CD14-positive monocyte (primary cell): ENCODE measurements at places on chromosomes 7 and 10.

DNA sequence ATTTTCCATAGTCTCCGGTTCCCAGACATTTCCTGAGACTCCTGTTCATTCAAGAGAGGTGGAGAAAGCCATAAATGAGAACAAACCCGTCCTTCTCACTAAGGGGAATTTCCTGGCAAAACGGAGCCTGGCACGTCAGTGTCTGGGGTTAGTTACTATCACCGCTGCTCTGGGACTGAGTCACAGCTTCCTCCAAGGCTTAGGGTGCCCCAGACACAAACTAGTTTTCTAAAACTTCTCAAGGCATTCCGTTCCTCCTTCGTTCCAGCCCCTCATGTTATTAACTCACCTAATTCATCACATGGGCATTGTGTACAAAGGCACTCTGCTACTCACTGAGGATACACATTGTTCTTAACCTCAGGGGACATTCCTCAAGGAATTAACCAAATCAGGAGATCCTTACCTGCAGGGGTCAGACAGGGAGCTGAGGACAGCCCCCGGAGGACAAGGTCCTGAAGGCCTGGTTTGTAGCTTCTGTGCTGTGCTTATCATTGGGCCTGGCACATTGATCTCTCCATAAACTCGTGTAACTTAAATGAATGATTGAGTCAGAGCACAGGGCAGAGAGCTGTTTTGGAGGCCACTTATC is 103.0 kb upstream of the KLF6 start:
- peak; percentile 96 for DNase-seq

DNA sequence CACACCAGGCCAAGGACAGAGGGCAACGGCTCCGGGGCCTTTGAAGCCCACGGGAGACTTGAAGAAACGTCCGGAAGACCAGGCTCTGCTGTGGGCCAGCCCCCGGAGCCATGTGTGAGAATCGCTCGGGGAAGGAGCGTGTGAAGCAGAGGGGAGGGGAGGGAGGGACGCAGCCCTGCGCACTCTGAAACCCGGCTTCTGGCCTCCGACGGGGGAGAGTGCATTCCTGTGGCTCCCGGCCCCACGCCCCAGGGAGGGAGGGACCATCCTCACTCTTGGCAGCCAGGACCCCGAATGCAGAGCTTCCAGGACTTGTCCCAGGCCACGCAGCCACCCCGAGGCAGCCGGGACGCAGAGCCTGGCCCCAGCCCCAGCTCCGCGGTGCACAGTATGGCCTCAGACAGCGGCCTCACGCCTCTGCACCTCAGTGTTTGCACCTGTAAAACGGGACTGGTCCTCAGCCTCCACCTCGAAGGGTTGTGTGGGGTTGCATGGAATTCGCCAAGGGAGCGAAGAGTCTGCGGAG is 67.4 kb downstream of the PDGFA start:
- no peak for DNase-seq

- DNase-seq, result no peak
Measured at GRCh38 chr7:36127075-36127740, 25.8 kb upstream of the EEPD1 start.

DNA sequence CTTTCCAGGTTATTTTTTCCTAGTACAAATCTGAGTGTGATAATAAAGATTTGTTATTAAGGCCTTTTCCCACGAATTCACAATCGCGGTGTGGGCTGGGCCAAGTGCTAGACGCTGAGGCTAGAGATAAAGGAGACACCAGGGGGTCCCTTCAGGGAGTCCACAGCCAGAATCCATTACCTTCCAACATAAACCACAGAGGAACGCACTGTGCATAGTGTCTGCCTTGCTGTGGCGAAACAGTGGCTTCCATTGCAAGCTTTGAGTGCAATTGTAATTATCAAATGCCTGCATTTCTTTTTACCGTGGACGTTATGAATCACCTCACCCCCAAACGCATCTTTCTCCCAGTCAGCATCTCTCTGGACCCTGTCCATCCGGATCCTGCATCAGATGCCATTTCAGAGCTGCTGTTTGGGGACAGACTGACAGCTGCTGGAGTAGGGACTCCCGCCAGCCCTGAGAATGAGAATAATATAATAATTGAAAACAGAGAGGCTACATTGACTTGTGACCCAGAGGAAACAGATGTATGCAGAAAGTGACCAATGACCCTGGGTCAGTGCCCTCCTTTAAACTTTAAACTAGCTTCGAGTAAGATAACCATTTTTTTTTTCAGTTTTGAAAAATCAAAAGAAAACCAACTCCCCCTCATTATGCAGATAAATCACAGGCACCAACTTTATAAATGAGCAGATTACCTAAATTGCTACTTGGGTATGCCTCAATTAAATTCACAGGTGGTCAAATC is 456.2 kb upstream of the NRP1 start:
- no peak for DNase-seq

GRCh38 chr10:127420138-127420684 is 128.9 kb upstream of the NPS start:
- DNase-seq, result no peak
